ENCODE measurements at places on chromosomes 5 and 9.

GRCh38 chr9:88742483-88742882 lies 207.5 kb downstream of the NXNL2 start:
- DNase-seq = peak; percentile 68

- DNase-seq = peak; percentile 18
These were observed 119.4 kb upstream of the IQGAP2 start for GRCh38 chr5:76283670-76284069.

GRCh38 chr9:123377211-123377971 lies 21.4 kb downstream of the CRB2 start:
- DNase-seq = peak; percentile 45

DNA sequence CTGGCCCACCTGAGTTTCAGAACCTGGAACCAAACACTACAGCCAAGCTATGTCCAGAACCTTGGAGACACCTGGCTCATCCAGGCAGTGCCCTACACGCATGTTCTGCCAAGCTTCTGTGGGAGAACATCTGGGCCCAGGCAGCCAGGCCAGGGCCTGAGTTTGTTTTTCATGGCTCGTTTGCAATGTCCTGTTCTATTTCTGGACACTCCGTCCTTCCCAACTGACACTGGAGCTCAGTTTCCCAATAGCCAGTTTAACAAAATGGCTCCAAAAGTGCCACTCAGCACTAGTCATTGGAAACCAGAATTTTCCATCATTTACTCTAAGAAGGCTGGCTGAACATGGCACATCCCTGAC lies 38.6 kb downstream of the SH3RF2 start:
- no peak for DNase-seq

GRCh38 chr9:130143279-130143893 lies 28.8 kb upstream of the NCS1 start:
- peak; percentile 16 for DNase-seq

DNA sequence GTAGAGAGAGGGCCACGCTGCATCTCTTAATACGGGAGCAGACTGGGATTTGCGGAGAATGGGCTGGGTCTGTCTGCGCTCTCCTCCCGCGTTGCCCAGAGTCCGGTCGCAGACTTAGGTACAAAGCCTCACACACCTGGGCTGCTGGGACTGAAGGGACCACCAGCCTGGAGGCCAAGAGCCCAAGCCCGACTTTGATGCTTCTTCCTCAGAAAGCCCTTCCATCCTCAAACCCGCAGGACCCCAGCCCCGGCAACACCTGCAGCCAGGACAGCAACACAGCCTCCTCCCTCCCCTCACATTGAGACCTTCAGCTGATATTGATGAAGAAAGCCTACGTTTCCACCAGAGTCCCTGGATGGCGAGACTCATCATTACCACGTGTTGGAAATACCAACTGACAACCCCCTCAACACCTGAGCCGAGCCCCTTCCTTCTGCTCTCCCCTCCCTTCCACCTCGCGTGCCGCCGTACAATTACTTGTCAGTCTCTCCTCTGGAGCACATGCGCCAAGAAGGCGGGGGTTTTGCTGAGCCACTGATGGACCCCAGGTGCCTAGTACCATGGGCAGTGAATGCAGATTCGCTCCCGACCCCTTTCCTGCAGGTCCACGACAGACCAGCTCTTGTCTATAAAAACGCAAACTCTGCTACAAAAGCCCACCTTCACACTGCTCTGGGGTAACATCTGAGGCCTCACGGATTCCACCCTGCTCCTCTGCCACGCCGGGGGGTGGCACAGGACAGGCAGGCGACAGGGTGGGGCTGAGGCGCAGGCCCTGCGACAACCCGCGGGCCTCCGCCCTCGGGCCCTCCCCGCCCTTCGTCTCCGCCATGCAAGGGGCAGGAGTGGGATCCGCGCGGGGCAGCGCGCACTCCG lies 841 bp downstream of the ASB6 start:
- no peak for DNase-seq

GRCh38 chr5:76763136-76763535 lies 47.2 kb downstream of the F2R start:
- no peak for DNase-seq

- no peak for DNase-seq
These were observed 9.9 kb downstream of the AK1 start for GRCh38 chr9:127867356-127868277.

DNA sequence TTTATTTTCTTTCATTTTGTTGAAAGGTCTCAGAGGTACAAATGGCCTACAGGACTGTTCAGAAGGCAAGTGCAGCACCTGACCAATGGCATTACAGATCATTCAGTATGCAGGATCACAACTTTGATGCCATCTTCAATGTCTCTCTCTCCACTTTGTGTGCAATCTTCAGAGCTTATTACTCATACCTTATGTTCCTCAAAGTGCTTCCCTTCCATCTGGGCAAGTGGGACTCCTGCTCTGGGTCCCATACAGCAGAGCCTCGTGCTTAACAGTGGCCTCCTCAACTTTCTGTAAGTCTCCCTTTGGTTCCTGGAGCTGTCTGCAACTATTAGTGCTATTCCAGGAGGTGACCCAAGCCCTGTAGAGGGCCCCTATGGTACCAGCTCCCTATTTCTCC lies 358.4 kb upstream of the RPS23 start:
- no peak for DNase-seq

GRCh38 chr9:89815903-89816573 lies 211.2 kb downstream of the GADD45G start:
- no peak for DNase-seq

DNA sequence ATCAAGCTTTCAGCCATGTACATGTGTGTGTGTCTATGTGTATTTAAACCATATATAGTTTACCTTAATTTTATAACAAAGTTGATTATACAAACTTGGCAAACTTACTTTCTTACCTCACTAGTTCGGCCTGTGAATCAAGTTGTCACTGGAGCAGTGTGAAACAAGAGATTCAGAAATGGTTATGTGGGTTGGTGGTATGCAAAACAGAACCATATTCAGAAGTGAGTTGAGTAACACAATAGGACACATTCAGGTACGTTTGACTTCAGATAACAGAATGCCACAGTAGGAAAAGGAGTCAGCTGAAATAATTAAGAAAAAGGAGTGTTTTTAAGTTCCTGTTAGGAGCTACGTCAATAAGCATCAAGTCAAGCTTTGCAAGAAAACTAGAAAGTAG lies 21.5 kb downstream of the XPA start:
- DNase-seq = no peak

DNA sequence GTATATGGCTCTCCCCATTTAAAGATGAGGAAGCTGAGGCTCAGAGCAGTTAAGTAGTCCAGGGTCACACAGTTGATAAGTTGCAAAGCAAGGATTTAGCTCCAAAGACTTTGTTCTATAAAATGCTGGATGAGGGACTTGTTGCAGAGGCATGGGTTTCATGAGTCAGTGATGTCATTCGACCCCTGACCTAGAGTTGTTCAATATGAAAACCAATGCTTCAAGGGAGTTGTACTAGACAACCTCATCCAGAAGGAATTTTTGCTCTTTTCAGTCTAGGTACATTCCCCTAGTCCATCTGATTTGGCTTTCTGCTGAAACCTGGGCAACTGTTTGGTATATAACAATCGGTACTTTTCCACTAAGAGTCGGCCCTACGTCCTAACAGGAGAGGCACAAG lies 550.4 kb downstream of the EBF1 start:
- no peak for DNase-seq

DNA sequence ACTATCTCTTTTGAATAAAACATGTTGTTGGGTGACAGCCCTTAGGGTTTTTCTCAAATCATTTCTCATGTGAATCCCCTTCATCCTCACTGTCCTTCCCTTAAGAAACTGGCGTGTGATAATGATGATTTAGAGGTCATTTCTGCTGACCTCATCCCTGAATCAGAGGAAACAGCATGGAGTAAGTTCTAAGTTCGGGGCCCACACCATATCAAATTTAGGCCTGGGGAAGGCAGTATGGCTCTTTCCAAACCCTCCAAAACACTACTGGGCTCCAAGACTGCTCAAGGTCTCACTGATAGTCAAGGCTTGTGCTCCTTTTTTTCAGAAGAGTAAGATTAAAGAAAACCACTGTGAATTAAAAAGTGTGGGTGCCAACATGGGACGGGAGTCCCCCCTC lies 872 bp upstream of the SMIM3 start:
- DNase-seq = no peak

DNA sequence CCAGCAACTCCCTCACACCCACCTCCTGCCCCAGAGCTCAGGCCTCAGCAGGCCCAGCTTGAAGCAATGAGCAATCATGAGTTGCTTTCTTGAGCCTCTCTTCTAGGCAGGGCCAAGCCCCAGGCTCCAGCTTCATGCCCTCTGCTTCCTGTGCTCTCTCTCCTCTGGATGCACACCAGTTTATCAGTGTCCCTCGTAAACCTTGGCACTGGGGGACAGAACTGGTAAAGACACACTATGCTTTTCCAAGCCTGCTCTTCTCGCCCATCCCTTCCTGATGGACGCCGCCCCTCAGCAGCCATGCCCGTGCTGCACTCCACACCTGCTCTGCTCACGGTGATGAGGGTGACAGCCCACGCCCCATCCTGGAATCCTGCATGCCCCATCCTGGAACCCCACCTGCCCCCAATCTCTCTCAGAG lies 49.4 kb upstream of the ORM1 start:
- no peak for DNase-seq

DNA sequence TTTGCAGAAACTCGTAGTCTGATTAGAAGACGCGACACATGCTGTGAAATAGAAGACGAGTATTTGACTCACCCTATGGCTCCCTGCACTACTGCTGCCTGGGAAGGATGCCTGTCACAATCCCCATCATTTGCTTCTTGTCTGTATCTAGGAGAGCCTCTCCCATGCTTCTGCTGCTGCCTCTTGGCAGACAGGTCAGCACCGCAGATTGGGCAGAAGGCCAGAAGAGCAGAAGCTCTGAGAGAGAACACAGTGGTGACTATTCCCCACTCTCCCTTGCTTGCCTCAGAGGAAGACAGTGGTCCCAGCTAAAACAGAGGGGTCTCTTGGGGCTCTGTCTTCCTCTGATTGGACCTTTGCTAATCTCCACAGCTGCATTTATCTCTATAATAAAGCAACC lies 84.0 kb upstream of the SMIM32 start:
- DNase-seq = no peak
